ENCODE measurements at places on chromosomes 6 and 20. TPM values are rescaled to one million over a fixed set of nuclear protein-coding genes. Genes with fewer than 3 reads are reported as not detected.

DNA sequence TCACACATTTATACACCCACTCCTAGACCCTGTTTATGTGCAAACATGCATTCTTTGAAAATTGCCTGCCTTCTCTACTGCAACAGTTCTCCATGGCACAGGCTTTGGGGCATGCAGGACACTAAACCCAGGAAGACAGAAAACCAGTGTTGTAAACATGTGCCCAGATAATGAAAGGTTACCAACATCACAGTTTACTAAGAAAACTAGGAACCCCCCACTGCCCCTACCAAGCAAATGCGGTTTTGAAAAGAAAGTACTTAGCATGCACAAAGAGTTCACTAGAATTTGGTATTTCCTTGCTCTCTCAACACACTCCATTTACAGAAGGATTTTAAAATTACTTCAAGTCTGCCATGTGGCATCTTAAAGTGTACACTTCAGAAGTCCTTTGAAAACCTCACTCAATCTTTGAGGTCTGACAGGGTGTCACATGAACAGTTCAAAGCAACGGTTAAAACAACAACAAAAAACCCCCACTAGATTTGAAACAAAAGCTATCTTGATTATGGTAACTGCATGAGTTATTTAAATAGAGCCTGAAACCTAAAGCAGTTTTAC lies 245.0 kb downstream of the GMPR start:
- no peak for DNase-seq

DNA sequence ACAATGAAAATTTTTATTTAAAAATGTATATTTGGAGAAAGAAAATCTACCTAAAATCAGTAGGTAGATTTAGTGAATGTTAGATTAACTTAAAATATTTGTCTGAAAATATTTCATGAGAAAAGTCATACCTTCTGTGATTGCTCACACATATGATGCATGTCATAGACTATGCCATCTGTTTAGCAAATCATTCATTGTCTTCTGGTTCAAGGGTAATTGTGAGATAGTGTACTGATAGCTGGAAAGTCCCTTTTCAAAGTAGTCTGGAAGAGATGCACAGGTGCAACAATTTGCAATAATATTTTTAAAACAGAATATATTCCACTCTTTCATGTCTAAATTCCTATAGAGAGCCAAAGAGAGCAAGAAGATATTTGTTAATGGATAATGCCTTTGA lies 21.0 kb upstream of the RNF217 start:
- DNase-seq: no peak

GRCh38 chr6:149053848-149054558 lies 263.5 kb upstream of the TAB2 start:
- DNase-seq: no peak

The PBOV1 gene
- total RNA-seq: not detected

The USP49 gene
- total RNA-seq: 2.3 TPM

DNA sequence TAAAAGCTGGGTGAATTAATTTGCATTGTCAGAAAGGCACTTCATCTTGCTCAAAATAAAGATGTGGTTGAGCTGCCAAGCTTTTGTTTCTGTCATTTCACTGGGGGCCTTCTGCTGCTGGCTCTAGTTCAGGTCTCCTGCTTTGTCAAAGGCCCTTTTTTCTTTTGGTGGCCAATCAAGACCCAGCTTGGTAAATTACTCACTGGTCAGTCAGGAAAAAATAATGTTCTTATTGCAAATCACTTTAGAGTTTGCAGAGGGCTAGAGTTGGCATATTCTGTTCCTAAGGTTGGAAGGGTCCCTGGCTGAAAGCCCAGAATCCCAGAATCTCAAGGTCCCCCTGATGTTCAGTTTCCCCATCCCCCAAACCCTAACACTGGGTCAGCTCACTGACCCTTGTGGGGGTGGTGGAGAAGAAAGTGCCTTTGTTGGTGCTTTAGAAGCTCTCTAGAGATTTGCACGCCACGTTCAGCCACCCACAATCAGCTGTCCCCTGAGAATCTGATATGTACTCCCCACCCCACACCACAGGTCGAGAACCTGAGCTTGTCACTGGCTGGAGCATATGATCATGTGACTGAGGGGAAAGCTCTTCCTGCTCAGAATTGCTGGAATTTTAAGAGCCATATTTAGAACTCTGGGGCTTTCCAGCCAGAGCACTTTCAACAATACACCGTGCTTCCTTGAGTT lies 21.7 kb upstream of the BNIP5 start:
- DNase-seq: no peak

The ZNF133 gene
- total RNA-seq: 17.1 TPM
